ENCODE measurements at places on chromosomes 12 and 14.

DNA sequence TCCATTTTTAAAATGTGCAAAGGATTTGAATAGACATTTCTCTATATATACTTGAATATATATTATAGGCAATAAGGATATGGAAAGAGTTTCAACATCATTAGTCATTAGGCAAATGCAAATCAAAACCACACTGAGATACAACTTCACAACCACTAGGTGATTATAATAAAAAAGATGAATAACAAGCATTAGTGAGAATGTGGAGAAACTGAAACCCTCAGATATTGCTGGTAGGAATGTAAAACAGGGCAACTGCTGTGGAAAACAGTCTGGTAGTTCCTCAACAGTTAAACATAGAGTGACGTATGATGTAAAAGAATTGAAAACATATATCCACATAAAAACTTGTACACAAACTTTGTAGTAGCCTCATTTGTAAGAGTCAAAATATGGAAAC is 11.7 kb upstream of the BATF start:
- H3K4me3 ChIP-seq, result no peak overlapping the region
- no peak overlapping the region for H3K27ac ChIP-seq
- H3K36me3 ChIP-seq, result no peaks in the 10 kb centered on the region
- no peaks in the 10 kb centered on the region for H3K4me1 ChIP-seq

DNA sequence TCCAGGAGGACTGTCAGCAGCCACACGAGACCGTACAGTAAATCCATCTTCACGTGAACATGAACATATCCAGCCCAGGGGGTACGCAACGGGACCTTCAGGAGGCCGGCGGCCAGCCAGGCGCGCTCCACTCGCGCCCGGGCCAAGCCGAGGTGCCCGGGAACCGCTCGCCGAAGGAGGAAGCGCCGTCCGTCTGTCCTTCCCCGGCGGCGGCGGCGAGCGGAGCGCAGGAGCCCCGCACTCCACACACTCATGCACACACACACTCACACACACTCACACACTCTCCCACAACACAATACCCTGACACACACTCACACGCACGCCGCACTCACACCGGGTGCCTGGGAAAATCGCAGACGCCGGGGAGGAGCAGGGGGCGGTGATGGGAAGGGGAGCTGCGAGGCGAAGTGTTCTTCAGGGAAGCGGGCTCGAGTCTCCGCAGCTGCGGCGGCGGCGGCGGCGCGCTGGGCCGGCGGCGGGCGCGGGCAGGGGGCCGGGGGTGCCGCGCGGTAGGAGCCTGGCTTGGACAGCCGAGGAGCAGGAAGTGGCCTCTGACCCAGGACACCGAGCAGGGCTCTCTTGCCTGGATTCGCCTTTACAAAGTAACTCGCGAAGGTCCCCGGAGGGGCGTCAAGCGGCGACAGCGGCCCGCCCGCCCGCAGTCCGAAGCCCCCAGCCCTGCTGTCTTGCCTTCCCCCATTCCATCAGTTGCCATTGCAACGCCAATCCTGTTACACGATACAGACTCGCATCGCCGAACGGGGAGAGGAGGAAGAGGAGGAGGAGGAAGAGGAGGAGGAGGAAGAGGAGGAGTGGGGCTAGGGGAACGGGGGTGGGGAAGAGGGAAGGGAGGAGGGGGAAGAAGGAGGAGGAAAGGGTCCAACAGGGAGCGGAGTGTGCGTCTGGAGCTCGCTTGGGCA is 601 bp downstream of the MDGA2 start:
- H3K27ac ChIP-seq, result no peak overlapping the region
- no peaks in the 10 kb centered on the region for H3K27me3 ChIP-seq
- H3K4me1 ChIP-seq, result no peaks in the 10 kb centered on the region
- no peak overlapping the region for H3K4me3 ChIP-seq
- DNase-seq, result no peak

DNA sequence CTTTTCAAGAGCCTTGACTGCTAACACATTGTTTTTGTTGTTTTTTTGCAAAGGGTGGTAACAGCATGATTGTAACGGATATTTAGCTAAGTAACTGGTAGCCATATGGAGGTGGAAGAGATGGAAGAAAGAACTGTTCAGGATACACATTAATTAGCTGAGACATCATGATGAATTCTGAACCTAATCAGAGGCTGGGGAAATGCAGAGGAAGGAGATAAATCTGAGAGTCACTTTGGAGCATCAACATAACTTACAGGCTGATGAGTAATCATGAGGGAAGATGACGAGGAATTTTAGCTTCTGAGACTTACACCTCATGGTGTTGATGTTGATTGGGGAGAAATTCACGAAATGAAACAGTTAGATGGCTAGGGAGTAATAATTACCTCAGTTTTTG is 62.3 kb downstream of the NIN start:
- no peak overlapping the region for H3K4me3 ChIP-seq
- no peaks in the 10 kb centered on the region for H3K27me3 ChIP-seq
- H3K4me1 ChIP-seq, result no peaks in the 10 kb centered on the region
- H3K27ac ChIP-seq, result no peak overlapping the region
- H3K36me3 ChIP-seq, result no peaks in the 10 kb centered on the region

GRCh38 chr12:88998421-88998820 is 353.9 kb downstream of the DUSP6 start:
- no peak overlapping the region for H3K4me3 ChIP-seq
- H3K27me3 ChIP-seq, result no peaks in the 10 kb centered on the region
- H3K4me1 ChIP-seq, result peaks cover 25% of the 10 kb centered on the region
- DNase-seq, result no peak
- no peaks in the 10 kb centered on the region for H3K36me3 ChIP-seq

GRCh38 chr12:119911182-119911581 is 34.1 kb upstream of the CIT start:
- H3K36me3 ChIP-seq, result no peaks in the 10 kb centered on the region
- H3K27me3 ChIP-seq, result no peaks in the 10 kb centered on the region
- no peak for DNase-seq
- no peak overlapping the region for H3K27ac ChIP-seq
- 0 out of 2 replicates have a peak, but pooled peaks cover 6% of the 10 kb centered on the region for H3K4me1 ChIP-seq

All from Caco-2 (cell line).